ENCODE measurements at places on chromosomes 4 and X.

DNA sequence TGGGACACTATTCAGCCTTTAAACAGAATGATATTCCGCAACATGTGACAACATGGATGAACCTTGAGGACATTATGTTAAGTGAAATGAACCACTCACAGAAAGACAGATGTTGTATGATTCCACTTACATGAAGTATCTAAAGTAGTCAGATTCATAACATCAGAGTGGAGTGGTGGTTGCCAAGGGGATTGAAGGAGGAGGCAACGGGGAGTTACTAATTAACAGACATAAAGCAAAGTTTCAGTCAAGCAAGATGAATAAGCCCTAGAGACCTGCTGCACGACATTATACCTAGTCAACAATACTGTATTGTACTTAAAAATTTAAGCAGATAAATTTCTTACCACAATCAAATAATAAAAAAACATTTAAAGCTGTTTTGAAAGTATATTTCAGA is 105.0 kb upstream of the NR0B1 start:
- no peak for DNase-seq

- DNase-seq: no peak
These were observed 67.1 kb downstream of the FAAH2 start for GRCh38 chrX:57353472-57354132.

GRCh38 chr4:139971111-139971510 is 182.9 kb downstream of the MAML3 start:
- DNase-seq: no peak

DNA sequence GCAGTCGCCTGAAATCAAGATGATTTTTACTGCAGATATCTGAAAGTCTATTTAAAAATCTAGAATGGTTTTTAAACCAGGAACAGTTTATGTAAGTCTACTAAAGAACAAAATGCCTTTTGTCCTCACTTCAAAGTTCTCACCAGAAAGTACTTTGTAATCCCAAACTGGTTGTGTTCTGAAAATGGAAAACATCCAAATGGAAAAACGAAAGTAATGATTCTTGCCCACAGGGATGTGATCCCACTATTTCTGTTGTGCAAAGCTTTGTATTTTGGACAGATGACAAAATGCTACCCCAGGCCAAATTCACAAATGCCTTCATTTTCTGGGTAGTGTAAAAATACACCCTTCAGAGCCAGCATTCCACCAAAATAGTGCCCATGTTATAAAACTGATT is 265.5 kb upstream of the FTHL17 start:
- no peak for DNase-seq

DNA sequence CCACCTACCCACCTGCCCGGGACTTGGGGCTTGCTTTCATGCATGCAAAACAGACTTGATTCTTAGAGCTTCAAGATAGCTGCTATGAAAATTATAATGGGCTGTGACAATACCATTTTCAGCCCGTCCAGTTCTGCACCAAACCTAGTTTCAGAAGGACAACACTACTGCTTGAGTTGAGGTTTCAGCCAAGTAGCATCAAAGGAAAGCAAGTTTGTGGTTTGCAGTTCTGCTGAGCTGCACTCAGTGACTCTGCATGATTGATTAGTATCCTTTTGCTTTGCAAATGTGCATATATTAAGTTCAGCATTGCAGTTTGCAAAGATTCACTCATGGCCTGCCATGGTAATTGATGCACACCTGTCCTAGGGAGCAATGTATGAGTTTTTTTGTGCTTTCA is 442.7 kb downstream of the RPA4 start:
- no peak for DNase-seq

GRCh38 chr4:168360271-168360670 is 41.7 kb upstream of the DDX60 start:
- no peak for DNase-seq

- no peak for DNase-seq
These were observed 11.3 kb upstream of the DRP2 start for GRCh38 chrX:101208152-101208905.

DNA sequence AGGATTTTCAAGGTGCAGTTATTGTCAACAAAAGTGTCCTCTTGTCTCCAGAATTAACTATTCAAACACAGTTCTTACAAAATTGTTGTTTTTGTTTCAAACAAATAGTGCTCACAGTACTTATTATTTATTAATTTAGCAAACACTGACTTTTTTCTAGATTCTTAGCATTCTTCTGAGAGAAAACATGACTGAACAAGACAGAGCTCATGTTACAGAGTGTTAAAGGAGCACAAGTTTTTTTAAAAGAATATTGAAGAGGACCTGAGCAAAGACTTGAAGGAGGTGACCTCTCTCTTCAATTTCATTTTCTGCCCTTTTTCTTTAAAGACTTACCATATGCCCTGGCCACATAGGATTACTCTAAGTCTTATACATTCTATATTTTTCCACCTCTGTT is 2220.3 kb upstream of the AGA start:
- no peak for DNase-seq

DNA sequence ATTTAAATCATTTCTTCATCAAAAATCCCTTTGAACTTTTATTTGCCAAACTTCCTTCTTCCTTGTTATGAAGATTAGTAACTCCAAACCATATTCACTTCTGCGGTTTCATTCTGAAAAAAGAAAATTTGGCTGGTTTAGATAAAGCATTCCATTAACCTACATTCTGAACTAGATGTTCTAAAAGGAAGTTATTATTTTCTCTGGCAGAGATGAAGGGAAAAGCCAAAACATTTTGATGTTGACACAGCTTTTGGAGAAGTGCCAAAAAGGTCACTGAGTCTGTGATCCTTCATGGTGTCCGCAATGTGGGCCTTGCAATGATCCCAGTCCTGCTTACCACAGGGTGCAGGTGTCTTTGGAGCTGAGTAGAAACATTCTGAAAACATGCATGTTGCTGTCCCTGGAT is 36.0 kb downstream of the CXCL8 start:
- DNase-seq: peak; percentile 1

DNA sequence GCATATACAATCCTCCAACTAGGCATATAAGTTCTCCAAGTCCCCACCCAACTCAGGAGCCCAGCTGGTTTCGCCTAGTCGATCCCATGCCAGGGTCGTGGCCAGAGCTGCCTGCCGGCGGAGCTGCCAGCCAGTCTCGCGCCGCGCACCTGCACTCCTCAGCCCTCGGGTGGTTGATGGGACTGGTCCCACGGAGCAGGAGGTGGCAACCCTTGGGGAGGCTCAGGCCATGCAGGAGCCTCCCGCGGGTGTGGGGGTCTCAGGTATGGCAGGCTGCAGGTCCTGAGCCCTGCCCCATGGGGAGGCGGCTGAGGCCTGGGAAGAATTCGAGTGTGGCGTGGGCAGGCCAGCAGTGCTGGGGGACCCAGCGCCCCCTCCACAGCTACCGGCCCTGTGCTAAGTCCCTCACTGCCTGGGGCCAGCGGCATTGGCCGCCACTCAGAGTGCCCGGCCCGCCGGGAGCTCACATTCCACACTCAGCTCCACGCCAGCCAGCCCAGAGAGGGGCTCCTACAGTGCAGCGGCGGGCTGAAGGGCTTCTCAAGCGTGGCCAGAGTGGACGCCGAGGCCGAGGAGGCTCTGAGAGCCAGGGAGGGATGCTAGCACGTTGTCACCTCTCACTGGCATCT is 1086.4 kb upstream of the PCDH10 start:
- DNase-seq: no peak

GRCh38 chr4:52001616-52002015 is 18.5 kb downstream of the LRRC66 start:
- no peak for DNase-seq

DNA sequence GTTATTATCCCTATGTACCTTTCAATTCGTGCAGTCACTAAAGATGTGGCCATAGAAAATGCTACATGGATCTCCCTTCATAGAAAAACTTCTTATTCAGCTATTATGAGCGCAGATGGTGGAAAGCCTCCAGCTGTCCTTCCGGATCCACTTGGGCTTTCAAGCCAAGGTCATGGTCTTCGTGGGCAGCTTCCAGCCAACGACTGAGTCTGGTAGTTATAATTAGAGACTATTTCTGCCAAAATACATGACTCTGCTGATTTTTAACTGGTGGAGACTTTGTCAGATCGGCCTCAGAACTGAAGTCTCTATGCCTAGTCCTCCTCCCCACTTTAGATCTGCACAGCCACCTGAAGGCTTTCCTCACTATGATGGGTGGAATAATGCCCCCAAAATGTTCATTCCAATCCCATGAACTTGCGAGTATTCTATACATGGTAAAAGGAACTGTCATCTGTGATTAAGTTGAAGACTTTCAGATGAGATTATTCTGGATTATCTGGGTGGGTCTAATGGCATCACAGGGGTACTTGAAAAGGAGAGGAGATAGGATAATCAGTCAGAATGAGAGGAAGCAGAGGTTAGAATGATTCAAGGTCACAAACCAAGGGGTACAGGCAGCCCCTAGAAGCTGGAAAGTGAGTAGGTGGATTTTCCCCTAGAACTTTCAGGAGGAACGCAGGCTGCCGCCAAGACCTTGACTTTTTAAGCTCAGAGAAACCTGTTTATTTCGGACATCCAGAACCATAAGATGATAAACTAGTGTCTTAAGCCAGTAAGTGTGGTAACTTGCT is 171.1 kb upstream of the CXCL13 start:
- DNase-seq: no peak

- DNase-seq: no peak
These were observed 89.3 kb downstream of the DDIT4L start for GRCh38 chr4:100100985-100101384.

DNA sequence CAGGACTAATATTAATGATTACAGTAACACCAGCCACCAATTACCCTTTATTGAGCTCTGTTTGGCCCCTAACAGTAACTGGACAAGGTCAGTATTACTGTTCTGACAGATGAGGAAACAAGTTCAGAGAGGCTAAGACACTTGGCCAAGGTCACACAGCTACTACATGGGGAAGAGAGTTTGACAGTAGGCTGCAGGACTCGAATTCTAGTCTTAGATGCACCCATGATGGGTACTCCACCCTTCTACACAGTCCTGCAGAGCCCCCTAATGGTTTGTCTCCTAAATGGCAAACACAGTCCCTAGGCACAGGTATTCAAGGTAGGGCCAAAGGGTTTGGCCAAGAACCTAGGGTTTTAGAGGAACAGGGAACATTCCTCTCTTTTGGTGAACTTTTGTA is 93.9 kb downstream of the NSUN7 start:
- no peak for DNase-seq

GRCh38 chr4:177287255-177287654 is 22.4 kb upstream of the NEIL3 start:
- no peak for DNase-seq

GRCh38 chr4:87108142-87108546 is 112.3 kb downstream of the KLHL8 start:
- DNase-seq: no peak

- DNase-seq: no peak
These were observed 123.7 kb upstream of the KCNIP4 start for GRCh38 chr4:22072240-22072639.

DNA sequence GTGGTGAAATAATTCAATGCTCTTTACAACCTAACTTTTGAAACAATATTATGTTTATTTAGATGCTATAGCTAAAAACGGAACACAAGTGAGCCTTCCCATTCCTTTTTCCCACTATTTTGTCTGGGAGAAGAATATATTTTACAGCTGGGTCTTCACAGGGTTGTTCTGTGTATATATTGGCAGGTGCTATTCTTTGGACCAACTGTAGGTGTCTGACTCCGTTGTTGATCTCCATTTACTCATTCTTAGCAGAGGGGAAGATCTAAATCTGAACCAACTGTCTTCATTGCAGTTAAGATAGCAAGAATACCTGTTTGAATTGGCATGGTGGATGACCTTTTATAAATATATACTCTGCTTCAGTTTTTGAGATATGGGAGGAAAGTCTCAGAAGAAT is 257.4 kb downstream of the CFAP299 start:
- DNase-seq: no peak

- DNase-seq: no peak
These were observed 132.7 kb downstream of the ARHGAP24 start for GRCh38 chr4:85607624-85608023.

- no peak for DNase-seq
These were observed 51.4 kb downstream of the ATOH1 start for GRCh38 chr4:93879919-93880318.

DNA sequence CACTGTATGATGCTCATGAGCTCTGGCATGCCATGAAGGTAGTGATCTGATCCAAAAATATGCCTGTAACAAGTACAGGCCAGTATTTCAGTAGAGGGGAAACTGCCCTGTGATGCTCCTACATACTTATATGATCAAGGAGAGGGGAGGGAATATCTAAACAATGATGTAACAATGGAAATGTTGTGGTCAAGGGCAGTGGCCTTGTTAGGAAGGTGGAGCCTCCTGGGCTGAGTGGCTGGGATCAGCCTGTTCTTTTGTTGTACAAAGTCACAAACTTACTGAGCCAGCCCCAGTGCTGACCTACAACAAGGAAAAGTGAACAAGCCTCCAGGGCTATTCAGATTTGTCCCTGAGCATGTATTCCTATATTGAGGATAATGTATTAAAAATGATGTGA is 70.3 kb downstream of the ANXA10 start:
- DNase-seq: no peak

GRCh38 chrX:18961686-18962085 is 22.2 kb downstream of the PHKA2 start:
- DNase-seq: no peak

GRCh38 chrX:15206306-15206705 is 63.6 kb downstream of the ASB9 start:
- DNase-seq: no peak

GRCh38 chr4:152075253-152075928 is 314.6 kb upstream of the GATB start:
- no peak for DNase-seq

GRCh38 chrX:149937871-149938426 is 342 bp downstream of the EOLA2 start:
- DNase-seq: no peak

- DNase-seq: no peak
These were observed 83.3 kb downstream of the STK32B start for GRCh38 chr4:5134620-5135019.

DNA sequence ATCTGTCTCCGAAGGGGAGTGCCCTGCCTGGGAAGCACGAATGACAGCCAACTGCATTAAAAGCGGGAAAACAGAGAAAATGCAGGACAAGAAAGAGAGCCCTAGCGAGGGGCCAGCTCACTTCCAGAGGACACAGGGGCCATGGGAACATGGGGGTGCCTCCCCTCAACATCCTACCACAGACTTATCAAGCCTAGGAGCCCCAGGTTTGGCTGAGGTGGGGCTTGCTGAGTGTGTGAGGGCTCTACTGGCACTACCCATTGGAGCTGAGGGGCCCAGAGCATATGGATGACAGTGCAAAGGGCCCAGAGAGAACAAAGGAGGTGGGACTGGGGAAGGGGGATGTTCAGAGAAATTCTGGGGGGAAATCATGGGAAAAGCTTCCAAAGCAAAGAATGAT is 101.8 kb downstream of the PJA1 start:
- no peak for DNase-seq

GRCh38 chr4:113700602-113701150 is 60.9 kb downstream of the CAMK2D start:
- DNase-seq: no peak

GRCh38 chrX:107710617-107711391 is 64.8 kb downstream of the TSC22D3 start:
- peak; percentile 81 for DNase-seq

Data from AG09309 (cell line).